Mucosa of gallbladder (tissue), 1 donor: ENCODE measurements at places on chromosomes 1 and 21. TPM values are rescaled to one million over a fixed set of nuclear protein-coding genes. Genes with fewer than 3 reads are reported as not detected.

The HHAT gene
- total RNA-seq = 14.4 TPM

DNA sequence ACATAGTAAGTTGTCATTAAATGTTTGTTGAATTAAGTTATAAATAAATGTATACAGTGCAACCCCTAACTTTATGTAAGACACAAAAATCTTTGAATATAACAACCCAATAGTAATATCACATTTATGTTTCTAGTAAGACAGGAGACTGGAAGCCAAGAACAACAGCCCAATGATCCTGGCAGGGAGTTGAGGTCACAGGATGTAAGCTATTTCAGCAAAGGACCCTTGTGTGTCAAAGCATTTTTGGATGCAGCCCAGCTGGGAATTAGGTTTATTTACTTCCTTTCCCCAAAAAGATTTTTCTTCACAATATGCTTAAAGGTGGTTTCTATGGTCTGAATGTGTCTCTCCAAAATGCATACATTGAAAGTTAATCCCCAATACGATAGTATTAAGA, 34.0 kb upstream of the ABCA4 start:
- no peak for DNase-seq

The FAM131C gene
- 4.7 TPM for total RNA-seq

GRCh38 chr1:2310332-2311183, 80.8 kb downstream of the MORN1 start:
- DNase-seq = no peak

GRCh38 chr1:161497961-161498360, 7.3 kb upstream of the FCGR2A start:
- DNase-seq = no peak

DNA sequence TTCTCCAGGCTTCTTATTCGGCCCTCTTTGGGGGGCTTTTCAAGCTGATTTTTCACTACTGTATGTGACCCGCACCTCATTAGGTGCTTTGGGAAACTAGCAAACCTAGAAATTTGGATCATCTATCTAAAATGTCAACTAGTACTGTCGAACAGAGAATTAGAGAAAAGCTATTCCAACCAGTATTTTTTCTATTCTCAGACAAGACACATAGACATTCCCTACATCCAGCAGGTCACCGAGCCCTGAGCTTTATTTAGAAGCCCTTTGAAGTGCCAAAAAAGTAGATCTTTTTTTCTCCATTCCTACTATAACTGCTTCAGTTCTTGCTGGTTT, 310 bp upstream of the SSR2 start:
- no peak for DNase-seq

The LRRC71 gene
- total RNA-seq = 0.23 TPM

GRCh38 chr1:30693822-30694221, 29.6 kb downstream of the MATN1 start:
- DNase-seq = no peak

GRCh38 chr1:197062692-197063091, 4.4 kb downstream of the F13B start:
- no peak for DNase-seq

- DNase-seq = no peak
These were observed 19.8 kb upstream of the C1orf105 start for GRCh38 chr1:172400722-172401105.

DNA sequence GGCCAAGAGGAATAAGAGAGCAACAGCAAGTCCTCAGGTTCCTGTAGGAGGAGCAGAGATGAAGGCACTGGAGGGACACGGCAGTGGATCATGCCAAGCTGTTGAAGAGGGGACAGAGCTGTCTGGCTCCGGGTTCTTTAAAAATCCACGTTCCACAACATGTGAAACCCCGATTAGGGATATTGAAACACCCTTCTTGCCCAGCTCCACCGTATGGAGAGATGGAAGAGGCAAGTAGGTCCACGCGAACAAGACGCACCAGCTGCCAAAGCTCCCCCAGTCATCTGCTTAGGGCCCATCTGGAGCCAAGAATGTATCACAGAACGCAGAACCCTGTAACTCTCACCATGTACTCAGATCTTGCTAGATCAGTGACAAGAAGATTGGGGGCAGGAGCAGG, 3.9 kb downstream of the C1orf198 start:
- DNase-seq = no peak

- DNase-seq = no peak
These were observed 202.6 kb upstream of the COA6 start for GRCh38 chr1:234170622-234171021.

- DNase-seq = no peak
These were observed 15.8 kb upstream of the CENPF start for GRCh38 chr1:214587165-214587564.

The RIMKLA gene
- total RNA-seq = 4.4 TPM

DNA sequence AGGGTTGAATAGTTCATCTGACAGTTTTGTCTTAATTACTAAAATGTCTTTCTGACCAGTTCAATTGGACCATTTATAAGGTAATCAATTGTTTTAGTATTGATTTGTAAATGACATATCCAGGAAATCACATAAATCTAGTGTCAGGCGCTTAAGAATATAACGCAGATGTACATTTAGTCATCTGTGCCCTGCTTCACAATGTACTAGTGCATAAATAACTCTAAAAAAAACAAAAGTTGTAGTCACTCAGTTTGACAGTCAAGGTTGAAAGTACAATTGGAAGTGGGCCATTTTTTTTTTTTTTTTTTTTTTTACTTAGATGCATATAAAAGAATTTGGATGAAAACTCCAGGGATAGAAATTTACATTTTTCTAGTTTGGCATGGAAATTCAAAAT, 490.4 kb downstream of the PTPRC start:
- DNase-seq = no peak

The BTBD8 gene
- 8.5 TPM for total RNA-seq

GRCh38 chr1:36642802-36643201, 160.1 kb upstream of the CSF3R start:
- no peak for DNase-seq

The MAP3K21 gene
- 11.9 TPM for total RNA-seq

The FNBP1L gene
- 57.1 TPM for total RNA-seq

DNA sequence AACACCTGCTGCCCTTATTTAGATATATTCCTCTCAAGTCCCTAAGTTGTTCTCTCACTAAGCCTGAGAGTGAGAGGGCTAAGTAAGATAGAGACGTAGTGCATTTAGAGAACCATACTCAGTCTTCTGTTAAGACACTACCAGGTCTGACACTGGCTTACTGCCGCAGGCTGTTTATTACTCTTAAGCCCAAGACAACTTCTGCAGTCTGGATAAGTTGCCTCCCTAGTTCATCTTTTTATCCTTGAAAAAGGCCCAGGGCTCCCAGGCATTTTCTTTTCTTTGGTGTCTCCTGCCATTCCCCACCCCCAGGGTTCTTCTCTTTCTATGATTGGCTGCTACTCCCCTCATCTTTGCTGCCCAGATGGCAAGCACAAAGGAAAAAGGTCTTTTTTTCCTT, 38.7 kb downstream of the CACHD1 start:
- no peak for DNase-seq

The SLC6A9 gene
- total RNA-seq = 5.6 TPM

DNA sequence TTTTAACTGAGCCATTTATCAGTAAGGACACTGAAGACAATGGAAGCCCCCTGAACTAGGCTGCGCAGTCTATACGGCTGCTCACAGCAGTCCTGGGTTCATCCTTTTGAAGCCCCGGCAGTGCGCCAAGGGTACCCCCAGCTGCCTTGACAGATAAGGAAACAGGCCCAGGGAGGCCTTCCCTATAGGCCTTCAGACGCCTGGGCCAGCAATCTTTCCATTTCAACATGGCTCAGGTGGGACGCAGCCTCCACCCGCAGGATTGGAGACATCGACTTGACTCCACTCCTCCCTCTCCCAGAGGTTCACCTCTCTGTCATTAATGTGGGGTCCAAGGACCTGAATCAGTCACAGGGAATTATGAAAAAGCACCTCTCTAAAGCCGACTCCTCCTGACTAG, 2.8 kb upstream of the LYPD8 start:
- no peak for DNase-seq

DNA sequence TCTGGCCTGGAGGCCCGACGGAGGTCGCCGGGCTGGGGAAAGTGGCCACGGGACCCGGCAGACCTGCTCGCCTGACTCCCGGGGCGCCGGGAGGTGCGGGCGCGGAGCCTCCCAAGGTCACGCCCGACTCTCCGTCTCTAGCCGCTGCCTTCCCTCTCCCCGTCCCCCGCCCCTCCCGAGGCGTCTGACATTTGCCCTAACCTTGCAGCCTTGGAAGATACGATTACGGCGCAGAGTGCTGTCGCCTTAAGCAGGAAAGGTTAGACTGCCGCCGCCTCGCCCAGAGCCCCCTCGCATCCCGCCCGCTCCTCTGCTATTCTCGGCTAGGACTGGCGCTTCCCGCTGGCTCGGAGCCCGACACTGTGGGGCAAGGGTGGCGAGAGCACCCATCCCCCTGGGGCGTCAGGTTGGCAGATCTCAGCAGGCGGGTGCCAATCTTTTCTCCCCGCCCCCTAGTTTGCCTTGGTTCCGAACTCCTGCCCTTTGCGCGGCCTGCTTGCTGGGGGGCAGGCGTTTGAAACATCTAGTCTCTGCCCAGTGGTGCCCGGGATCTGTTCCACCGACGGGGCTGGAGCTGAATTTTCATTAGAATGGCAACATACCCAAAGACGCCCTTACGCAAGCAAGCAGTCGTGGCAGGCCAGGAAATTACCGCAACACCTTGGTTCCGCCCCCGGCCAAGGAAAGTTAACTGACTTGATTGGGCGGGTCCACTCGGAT, 835 bp downstream of the PGM1 start:
- DNase-seq = peak; percentile 65

- peak; percentile 85 for DNase-seq
These were observed 37.1 kb upstream of the EPB41 start for GRCh38 chr1:28877132-28877781.

DNA sequence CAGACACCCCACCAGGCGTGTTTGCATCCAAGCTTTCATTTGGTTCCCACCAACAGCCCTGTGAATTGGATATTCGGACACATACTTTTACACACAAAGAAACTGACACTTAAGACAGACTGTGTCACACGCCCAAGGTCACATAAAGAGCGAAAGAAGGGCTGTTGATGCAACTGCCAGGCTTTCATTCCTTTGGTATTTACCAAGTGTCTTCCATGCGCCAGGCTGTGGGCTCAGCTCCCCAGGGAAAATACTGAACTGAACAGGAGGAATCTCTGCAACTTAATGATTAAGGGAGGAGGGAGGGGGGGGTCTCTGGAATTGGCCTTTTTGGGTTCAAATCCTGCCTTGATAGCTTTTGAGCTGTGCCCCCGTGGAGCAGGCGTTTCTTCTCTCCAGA, 122.8 kb downstream of the ACTL8 start:
- no peak for DNase-seq

The POGK gene
- 46.6 TPM for total RNA-seq

The FLAD1 gene
- 37.9 TPM for total RNA-seq

The ST6GALNAC3 gene
- 5.9 TPM for total RNA-seq

GRCh38 chr1:231241750-231242149, 738 bp downstream of the GNPAT start:
- no peak for DNase-seq

DNA sequence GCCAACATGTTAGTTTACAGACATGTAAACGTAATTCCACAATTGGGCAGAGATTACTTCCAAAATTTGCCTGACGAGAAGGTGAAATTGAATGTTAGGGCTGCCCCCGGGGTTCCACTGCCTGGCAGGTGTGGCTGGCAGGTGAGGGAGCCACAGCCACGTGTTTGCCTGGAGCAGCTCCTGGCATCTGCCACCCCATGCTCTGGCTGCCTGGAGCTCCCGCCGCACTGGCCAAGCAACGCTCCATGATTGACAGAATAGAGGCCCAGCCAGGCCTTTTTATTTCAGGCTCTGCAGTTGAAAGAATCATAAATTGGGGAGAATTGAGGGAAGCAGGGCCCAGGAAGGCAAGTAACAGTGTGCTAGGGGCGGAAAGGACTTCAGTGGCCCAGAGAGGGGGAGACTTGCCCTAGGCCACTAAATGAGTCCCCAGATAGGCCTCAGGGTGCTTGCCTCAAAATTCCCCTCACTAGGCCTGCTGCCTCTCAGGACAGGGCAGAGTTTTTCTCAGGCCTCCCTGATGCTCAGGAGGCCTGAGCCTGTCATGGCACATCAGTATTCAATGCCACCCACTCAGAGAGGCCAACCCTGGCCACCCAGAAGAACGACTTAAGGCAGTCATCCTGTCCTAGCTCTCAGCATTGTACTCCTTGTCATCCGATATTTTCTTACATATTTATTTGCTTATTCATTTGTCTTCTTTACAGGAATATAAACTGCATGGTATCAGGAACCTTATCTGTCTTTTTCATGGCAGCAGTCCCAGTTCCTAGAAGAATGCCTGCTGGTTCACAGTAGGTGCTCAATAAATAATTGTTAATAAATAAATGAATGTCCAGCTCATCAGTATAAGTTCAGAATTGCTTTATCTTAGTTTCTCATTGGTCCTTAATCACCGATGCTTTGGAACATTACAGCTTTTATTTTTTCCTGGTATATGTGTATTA, 16.6 kb upstream of the S1PR1 start:
- DNase-seq = no peak

DNA sequence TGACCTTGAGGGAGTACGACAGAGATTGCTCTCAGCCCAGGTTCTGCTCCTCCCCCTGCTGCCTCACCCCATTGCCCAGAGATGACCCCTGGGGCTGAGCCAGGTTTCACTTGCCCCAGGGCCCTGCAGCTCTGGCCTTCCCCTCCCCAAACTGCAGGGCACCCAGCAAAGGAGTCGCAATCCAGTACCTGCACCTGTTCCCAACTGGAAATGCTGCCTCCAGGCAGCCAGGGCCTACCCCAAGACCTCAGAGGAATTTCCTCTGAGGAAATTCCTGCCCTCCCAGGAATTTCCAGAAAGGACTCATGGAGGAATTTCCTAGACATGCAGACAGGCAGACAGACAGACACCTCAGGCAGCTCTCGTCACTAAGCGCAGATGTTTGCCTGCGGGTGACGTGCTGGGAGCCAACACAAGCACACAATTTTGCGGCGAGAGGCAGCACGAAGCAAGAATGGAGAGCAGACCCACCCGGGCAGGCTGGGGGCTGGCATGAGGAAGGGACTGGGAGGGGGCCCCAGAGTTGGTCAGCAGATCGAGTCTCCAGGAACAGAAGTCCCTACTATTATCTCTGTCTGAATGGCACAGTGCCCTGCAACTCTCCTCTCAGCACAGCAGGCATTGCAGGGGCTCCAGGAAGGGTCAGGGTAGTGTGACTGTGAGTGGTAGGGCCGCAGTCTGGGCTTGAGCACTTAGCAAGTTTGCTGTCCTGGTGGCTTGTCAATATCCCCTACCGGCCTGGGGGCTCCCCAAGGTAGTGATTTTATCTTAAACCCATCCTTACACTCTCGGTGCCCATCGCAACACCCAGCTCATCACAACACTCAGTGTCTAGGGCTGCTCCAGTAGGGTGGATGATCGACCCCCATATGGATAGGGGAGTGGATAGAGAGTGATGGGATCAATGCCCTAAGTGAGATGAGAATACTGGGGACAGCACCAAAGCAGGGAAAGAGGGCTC, 2.9 kb upstream of the EFNA1 start:
- DNase-seq = no peak

The LCE1F gene
- not detected for total RNA-seq

The C4BPB gene
- total RNA-seq = 4.1 TPM

DNA sequence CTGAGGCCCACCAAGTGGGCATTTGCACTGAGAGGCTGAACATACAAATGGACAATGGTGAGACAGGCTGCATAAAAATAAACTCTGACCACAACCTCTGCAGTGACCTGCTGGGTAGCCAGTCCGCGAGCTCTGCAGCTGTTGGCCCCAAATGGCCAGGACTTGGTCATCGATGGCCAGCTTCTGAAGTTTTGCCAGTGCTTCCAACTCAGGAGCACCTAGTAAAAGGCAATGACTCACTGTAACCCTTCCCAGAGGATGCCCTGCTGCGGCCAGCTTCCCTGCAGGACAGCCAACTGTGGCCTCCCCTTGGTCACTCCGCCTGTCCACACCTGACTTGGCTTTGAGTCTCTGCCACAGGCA, 185.4 kb downstream of the DYRK1A start:
- no peak for DNase-seq
